Right atrium auricular region (tissue), 2 donors: ENCODE measurements at places on chromosomes 2 and 18.
A peak's percentile ranks its signal among the peaks of the same experiment; 100 is the strongest.

DNA sequence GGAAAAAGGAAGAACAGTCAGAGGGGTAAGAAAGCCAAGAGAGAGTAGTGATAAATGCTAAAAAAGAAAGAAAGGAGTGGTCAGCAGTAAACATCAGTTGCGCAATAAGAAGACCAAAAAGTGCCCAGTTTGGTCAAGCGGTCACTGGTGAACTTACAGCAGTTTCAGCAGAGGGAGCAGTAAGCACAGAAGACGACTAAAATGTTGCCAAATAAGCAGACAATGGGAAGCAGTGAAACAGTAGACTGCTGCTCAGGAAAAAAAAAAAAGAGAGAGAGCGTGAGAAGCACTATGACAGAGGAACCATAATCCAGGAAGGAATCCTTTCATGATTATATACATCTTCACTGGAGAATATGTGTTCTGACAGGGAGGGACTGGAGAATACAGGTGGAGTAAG lies 45.8 kb downstream of the DNAJC10 start:
- DNase-seq: no peak

GRCh38 chr2:230384986-230385385 lies 31.0 kb upstream of the SP100 start:
- DNase-seq: no peak

GRCh38 chr2:164150604-164151003 lies 414.8 kb upstream of the FIGN start:
- DNase-seq: no peak

DNA sequence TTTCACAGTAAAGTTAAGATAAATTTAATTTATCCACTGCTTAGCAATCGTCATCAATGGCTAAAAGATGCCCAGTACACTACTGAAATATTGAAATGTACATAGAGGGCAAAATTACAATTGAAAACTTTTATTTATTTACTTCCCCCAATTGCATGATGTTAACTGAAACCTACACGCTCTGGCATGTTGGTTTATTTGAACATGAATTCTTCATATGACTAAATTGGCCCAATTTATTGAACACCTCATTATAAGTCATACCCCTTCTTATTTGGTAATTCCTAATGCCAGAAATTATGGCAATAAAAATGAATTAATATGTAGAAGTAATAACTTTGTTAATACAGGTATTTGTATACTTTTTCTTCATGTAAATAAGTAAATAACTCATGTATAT lies 183.0 kb upstream of the ZC3H15 start:
- DNase-seq: no peak

GRCh38 chr2:59720296-59720866 lies 833.1 kb downstream of the BCL11A start:
- no peak for DNase-seq

DNA sequence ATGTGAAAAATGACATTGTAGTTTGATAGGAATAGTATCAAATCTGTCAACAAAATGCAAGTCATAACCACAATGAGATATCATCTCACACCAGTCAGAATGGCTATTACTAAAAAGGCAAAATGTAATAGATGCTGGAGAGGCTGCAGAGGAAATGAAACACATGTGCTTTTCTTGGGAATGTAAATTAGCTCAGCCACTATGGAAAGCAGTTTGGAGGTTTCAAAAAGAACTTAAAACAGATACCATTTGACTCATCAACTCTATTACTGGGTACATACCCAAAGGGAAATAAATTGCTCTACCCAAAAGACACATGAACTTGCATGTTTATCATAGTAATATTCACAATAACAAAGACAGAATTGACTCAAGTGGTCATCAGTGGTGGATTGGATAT lies 572.6 kb downstream of the TRIB2 start:
- no peak for DNase-seq

DNA sequence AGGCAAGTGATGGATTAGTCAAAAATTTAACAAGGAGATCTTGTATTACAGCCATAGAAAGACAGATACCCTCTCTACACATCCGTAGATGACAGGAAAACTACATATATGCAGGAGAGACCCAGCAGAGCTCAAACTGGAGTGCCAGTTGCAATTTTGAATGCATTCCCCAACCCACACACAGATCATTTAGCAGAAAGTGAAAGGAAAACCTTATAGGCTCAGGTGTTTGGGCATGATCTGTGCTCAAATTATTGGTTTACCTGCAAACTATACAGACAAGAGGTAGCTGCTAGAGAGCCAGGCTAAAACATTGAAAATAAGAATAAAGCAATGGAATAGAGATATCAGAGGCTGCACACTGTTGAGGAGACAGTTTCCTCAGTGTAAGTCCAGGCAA lies 51.8 kb downstream of the RAB3GAP1 start:
- DNase-seq: no peak

- no peak for DNase-seq
Observed at GRCh38 chr2:15369129-15369528, 192.0 kb downstream of the NBAS start.

DNA sequence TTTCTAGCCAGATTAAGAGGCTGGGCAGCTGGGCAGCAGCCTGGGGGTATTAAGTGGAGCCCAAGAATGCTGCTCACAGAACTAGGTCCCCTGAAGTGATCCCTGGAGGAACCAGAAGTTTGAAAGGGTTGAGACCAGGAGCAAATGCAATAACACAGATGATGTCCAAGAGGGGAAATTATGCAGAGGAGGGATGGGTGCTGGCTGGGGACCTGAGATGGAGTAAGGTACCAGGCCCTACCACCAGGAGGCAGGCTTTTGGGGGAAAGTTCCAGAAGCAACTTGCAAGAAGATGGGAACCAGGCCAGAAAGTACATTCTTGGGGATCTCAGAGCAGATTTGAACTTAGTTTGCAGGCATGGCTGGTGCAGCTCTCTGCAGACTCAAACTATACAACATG lies 175.1 kb downstream of the NCK2 start:
- DNase-seq: peak; percentile 47

DNA sequence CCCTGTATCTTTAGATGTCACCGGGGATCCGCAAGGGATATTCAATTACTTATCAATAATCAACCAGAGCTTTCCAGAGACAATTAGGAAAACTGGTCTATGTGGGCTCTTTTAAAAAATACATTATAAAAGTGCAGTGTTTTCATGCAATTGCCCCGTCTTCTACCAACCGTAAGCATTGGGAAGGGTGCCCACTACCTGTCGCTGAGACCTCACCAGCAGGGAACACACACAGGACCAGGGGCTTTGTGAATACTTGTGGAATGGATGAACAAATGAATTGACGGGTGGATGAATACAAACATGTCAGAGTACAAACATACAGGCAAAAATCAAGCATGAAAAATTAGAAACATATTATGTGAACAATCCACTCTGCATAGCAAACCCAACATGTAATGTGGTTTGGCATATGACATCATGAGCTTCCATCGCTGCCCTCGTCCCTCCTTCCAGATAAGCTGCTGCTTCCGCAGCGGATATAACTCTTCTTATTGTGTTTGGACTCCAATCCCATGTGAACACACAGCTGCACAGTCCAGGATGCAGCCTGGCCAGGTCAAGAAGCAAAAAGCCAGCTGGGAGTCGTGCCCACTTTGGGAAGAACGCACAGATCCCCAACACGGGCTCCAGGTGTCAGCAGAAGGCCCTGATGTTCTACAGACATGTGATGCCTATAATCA lies 5.3 kb downstream of the FHL2 start:
- DNase-seq: peak; percentile 66

DNA sequence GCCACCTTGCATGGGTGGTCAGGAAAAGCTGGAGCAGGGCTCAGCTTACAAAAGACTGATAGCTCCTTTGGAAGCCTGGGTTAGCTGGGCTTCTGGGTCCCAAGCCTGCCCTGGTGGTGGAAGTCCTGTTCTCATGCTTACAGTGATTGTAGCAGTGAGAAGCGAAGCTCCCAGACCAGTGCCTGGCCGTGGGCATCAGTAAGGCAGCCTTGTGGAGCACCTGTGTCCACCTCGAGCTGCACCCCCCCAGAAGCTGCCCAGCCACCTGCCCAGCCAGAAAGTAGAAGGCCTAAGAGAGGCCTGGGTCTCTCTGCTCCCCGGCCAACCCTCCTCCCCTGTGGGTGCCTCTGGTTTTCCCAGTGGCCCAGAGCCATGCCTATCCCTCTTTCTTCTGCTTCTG lies 10.5 kb downstream of the GLI2 start:
- no peak for DNase-seq

GRCh38 chr18:49910986-49911385 lies 97.7 kb upstream of the ACAA2 start:
- DNase-seq: no peak

DNA sequence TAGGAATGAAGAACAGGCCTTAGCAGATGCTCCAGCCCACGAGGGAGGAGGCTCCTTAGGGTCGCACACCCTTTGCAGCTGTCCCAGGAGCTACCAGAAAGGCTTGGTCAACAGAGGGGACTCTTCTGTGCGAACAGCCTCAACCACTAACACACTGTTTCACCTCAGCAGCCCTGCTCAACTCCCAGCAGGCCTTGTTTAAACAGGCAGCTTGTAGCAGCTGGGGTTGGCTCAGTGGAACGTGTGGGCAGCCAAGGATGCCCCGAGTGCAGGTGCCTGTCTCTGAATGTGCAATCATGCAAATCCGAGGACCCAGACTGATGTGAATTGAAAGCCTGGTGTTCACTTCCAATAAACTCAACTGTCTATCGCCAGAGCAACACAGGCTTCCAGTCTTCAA lies 88.7 kb upstream of the CXCR4 start:
- no peak for DNase-seq

GRCh38 chr2:24469148-24469650 lies 21.9 kb upstream of the NCOA1 start:
- no peak for DNase-seq

GRCh38 chr2:27025861-27026851 lies 6.6 kb upstream of the TMEM214 start:
- DNase-seq: no peak

- no peak for DNase-seq
Observed at GRCh38 chr2:74197049-74197448, 1.4 kb upstream of the MTHFD2 start.

GRCh38 chr2:195006856-195007255 lies 650.2 kb upstream of the SLC39A10 start:
- DNase-seq: no peak

GRCh38 chr18:22847867-22848451 lies 85.2 kb upstream of the RBBP8 start:
- no peak for DNase-seq

GRCh38 chr2:1886405-1886992 lies 142.2 kb upstream of the PXDN start:
- DNase-seq: peak; percentile 62

- DNase-seq: peak; percentile 53
Observed at GRCh38 chr2:118846953-118847761, at the start of gene EN1. EN1 (minus strand) TSS chr2:118847648; CDS start chr2:118847167, 481 bp downstream.

DNA sequence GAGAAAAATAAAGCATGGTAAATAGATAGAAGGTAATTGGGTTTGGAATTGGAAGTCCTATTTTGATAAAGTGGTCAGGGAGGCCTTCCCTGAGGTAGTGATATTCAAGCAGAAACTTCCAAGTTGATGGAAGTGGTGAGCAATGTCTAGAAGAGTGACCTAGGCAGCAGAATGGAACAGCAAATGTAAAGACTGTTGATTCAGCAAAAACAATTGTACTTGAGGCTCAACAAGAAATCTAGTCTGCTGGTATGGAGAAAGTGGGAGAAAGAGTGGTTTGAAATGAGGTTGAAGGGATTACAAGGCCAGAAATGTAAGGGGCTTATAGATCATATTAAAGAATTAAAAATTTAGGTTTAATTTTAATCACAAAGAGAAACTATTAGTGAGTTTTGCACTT lies 181.3 kb downstream of the MBD5 start:
- DNase-seq: no peak

DNA sequence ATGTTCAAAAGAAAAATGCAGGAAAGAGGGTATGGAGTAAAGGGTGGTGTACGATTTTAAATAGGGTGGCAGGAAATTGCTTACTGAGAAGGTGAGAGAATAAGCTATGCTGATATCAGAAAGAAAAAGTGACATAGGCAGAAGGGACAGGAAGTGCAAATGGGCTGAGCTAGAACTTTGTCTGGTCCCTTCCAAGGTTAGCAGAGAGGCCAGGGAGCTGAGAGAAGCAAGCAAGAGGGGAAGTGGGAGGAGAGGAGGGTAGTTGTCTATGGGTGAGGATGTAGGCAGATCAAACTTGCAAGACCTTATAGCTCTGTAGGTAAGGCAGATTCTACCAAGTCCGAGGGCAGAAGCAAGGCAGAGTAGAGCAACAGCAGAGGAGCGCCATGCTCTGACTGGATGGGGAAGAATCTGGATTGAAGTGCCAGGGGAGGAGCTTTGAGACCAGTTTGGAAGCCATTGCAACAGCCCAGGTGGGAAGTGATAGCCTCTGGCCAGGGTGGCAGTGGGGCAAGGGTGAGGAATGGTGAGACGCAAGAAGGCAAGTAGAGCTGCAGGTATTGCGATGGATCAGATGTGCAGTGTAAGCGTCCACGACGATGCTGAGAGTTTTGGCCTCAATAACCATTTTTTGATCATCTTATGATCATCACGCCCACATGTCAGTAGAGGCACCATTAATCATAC lies 134.4 kb upstream of the APCDD1 start:
- DNase-seq: no peak

GRCh38 chr2:8821276-8822217 lies 15.9 kb downstream of the KIDINS220 start:
- DNase-seq: peak; percentile 77

- DNase-seq: no peak
Observed at GRCh38 chr2:152762202-152762601, 43.8 kb downstream of the ARL6IP6 start.

- DNase-seq: no peak
Observed at GRCh38 chr2:226366920-226367319, 432.7 kb downstream of the IRS1 start.

- DNase-seq: peak; percentile 49
Observed at GRCh38 chr18:49029628-49030027, 78.9 kb upstream of the SMAD7 start.

DNA sequence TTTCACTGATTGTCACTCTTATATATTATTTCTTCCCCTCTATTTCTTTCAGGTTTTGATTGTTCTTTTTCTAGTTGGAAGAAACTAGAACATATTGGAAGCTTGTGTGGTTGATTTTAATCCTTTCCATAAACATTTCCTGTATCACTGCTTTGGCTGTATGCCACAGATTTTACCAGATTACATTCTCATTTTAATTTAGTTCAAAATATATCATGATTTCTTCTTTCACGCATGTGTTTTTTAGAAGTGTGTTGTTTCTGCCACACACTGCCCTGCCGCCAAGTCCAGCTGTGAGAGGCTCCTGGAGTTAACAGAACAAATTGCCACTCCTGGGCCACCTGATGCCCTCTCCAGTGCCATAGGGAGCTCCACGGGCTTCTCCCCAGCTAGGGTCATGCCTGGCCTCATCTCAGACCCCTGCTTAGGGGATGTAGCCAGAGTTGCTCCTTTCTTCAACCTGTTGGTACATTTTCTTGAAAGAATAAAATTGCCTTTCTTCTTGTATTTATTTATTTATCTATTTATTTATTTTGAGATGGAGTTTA lies 206.2 kb upstream of the COPS8 start:
- no peak for DNase-seq
